ENCODE measurements at places on chromosomes 4 and X.

DNA sequence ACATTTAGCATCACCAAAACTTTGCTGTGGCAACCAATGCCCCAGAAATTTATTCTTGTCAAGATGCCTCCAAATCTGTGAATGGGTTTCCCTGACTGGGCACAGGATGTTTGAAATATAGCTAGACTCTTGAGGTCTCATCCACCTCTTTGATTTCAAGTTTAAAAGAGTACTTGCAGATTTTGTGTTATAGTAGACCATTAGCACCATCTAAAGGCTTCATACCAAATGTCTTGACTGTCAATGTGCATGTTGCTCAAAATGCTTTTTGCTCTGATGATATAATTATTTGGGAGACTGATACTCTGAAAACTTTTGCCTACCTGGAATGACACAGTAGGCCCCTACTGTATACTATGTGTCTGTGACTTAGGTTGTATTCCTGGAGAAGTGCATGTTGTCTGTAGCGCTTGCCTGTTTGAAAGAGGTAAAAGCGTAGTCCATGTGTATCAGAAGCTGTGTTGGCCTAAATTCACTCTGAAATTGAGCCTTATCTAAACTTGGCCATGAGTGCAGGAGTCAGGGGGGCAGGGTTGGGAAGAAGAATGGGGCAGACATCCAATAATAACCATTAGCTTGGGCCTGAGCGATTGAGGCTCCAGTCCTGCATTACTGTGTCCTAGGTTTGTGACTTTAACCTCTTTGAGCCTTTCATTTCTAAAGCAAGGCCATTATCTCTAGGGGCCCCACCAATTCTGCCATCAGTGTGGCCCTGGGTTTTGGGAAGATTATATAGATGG lies 33.8 kb downstream of the NDP start:
- DNase-seq: no peak

GRCh38 chrX:112614640-112615039 lies 65.1 kb downstream of the LHFPL1 start:
- DNase-seq: no peak

GRCh38 chrX:156001667-156002021 lies 4.1 kb downstream of the IL9R start:
- no peak for DNase-seq

GRCh38 chr4:53189011-53189410 lies 176.8 kb downstream of the SCFD2 start:
- no peak for DNase-seq

DNA sequence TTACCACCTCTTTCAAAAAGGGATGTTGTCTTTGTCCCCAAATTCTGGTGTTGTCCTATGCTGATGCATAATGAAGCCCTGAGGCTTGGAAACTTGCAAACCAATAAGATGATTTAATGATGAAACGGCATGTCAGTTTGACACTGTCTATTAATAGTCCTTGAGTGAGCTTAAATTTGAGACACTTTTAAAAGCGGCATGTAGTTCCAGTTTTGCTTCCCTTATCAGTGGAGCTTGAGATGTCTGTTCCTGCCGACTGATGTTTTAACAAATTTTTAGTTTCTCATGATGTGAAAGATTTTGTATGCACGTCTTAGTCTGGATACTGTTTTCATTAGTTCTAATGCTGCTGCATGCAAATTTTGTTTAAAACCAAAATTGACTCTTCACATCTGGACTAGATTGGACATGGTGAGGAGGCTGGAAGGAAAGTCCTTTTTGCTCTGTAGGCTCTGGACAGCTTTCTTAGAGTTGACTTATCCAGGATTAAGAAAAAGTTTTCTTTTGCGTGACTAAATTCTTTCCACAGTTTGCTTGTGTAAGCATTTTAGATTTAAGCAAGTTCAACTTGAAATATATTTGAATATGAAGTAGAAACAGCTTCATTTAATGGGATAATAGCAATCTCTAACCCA lies 11.7 kb downstream of the C1GALT1C1 start:
- no peak for DNase-seq

- DNase-seq: no peak
Measured at GRCh38 chr4:114870987-114871386, 242.4 kb downstream of the NDST4 start.

DNA sequence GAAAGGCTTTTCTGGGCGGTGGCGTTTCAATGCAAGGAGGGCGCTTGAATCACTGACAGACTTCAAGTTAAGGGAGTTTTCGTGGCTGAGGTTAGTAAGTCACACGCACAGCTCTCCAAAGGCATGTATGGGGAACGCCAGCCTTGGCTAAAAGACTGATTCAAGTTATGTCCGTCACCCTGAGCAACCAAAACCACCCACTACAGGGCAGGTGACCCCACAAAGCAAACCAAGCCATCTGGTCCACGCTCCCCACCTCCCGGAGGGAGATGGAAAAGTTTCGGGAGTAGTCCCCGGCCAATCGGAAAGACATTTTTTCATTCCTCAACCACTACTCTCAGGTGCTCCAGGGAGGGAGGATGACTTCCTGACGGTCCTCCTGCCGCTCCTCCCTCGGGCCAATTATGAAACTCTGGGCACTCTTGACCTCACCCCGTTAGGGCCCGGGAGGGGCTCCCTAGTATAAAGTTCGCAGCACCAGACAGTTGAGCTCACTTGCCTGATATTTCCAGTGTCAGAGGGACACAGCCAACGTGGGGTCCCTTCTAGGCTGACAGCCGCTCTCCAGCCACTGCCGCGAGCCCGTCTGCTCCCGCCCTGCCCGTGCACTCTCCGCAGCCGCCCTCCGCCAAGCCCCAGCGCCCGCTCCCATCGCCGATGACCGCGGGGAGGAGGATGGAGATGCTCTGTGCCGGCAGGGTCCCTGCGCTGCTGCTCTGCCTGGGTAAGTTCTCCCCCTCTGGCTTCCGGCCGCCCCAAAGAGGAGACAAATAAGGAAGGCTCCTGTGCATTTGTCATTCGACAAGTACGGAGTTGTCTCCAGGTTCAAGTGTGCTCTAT lies at the start of gene EREG:
TSS of gene EREG (plus strand) at position 494 of the 840 bp plus-strand sequence. CDS start at position 658, 164 bp downstream.
- no peak for DNase-seq

DNA sequence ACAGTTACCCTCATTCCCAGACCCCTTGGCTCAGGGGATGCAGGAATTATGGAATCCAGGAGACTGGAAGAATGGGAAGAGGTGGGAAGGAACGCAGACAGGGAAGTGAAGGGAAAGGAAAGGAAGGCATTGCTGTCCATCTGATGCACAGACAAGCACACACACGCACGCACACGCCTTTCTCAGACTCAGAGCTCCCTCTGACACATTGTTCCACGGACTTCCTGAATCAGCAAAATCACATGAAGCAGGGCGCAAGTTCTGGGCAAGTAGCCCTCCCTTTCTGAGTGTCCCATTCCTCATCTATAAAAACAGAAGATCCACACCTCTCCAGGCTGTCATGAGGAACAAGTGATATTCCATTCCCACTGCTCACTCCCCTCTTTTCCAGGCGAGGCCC lies 13.2 kb downstream of the IQSEC2 start:
- no peak for DNase-seq

- DNase-seq: no peak
Measured at GRCh38 chr4:3871881-3872833, 106.0 kb downstream of the ADRA2C start.

- no peak for DNase-seq
Measured at GRCh38 chr4:117691572-117692351, 342.5 kb upstream of the NDST3 start.

DNA sequence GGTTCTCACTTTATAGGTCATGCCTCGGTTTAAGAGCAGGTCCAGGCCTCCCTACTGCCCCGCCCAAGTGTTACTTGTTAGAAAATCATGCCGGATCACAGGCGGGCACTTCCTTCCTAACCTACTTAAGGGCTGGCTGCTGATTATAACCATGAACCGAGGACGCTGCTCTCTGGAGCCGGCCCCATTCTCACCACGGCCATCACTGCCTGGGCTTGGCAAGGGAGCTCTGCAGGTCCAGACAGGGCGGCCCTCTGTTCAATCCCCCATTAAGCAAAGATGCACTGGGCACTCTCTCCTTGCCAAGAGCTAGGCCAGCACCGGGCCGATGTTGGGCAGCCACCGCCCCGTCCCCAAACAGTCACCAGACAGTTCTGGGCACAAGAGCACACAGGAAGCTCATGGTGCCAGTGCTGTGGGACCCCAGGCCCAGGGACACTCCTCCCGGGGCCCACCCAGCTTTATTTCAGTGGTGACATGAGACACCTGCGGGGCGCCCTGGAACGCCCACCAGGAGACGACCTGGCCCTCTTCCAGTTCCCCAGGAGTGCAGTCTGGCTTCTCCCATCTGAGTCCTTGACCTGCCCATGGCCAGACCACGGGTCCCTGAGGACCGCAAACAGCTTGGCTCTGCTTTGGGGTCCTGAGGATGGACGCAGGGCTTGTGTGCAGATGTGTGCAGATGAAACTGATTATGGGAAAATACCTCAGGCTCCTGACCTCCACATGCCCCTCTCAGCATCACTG lies 44.0 kb downstream of the ABLIM2 start:
- no peak for DNase-seq

DNA sequence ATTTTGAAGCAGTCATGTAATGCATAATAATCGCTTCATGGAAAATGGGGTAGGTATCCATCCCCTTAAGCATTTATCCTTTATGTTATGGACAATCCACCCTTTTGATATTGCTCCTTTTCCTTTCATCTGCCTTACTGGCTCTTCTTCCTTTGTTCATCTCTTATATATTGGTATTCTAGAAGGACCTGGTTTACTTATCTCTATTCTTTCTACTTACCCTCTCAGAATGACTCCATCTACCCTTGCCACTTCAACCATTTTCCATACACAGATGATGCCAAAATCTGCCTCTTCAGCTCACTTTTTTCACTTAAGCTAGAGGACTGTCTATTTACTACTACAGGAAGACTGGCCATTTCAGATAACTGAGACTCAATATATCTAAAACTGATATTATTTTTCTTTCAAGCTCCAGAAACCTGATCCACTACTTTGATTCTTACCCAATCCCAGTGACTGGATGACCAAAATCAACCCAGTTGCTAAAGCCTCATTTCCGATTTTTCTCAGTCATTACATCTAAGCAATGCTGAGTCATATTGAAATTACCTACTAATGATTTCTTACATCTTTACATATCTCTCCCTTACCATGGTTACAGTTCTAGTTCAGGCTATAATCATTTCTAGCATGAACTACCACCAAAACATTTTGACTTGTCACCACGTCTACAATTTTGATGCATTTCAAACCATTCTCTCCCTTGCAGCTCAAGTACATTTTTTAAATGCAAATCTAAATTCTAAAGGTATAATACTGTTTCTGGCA lies 93.7 kb downstream of the FAAH2 start:
- no peak for DNase-seq

- no peak for DNase-seq
Measured at GRCh38 chr4:129821073-129821472, 725.1 kb downstream of the C4orf33 start.

GRCh38 chrX:155874571-155875244 lies 6.4 kb upstream of the VAMP7 start:
- no peak for DNase-seq

GRCh38 chrX:102515975-102516941 lies at the start of gene TMSB15A:
TSS of gene TMSB15A (minus strand) at chrX:102516739.
- peak; percentile 51 for DNase-seq

DNA sequence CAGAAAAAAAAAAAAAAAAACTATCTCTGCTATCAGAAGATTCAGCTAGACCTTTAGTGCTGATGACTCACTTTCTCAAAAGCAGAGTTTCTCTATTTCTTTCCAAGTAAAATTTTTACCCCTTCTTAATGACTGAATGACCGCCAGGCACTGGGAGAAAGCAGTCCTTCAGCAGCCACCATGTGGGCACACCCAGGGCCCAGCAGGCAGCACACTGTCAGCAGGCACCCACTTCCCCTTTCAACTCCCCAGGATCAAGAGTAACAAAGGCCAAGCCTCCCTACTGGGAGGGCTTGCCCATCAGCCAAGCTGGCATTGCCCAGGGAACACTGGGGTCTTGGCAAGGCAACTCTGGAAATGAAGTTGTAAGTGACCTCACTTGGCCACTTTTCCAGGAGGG lies 201.9 kb upstream of the MAMLD1 start:
- DNase-seq: no peak

Data from head of caudate nucleus (tissue), 42 donors.